ENCODE measurements at places on chromosomes 13 and 19. TPM values are rescaled to one million over a fixed set of nuclear protein-coding genes. Genes with fewer than 3 reads are reported as not detected.

GRCh38 chr19:47239610-47240296 lies 8.8 kb upstream of the BBC3 start:
- DNase-seq = peak; percentile 65

- no peak for DNase-seq
Measured at GRCh38 chr13:20719783-20720182, 16.3 kb downstream of the IL17D start.

GRCh38 chr19:16951529-16951928 lies 62.7 kb downstream of the F2RL3 start:
- no peak for DNase-seq

- DNase-seq = no peak
Measured at GRCh38 chr19:48991011-48991609, 2.0 kb downstream of the GYS1 start.

DNA sequence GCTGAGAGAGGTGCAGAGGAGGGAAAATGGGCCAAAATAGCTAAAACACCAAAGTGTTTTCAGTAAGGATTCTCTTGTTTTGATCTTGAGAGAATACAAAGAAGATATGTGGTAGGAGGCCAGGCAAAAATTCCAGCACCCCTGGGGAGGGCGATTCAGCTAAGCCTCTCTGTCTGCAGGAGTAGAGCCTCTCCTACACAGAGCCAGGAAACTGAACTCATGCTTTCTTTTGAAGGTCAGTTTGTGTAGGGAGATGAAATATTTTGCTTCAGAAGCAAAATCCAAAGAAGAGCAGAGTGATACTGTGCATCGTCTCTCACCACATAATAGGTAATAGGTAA lies 565.0 kb downstream of the FGF9 start:
- DNase-seq = no peak

- DNase-seq = no peak
Measured at GRCh38 chr13:100559886-100560285, 28.7 kb downstream of the GGACT start.

DNA sequence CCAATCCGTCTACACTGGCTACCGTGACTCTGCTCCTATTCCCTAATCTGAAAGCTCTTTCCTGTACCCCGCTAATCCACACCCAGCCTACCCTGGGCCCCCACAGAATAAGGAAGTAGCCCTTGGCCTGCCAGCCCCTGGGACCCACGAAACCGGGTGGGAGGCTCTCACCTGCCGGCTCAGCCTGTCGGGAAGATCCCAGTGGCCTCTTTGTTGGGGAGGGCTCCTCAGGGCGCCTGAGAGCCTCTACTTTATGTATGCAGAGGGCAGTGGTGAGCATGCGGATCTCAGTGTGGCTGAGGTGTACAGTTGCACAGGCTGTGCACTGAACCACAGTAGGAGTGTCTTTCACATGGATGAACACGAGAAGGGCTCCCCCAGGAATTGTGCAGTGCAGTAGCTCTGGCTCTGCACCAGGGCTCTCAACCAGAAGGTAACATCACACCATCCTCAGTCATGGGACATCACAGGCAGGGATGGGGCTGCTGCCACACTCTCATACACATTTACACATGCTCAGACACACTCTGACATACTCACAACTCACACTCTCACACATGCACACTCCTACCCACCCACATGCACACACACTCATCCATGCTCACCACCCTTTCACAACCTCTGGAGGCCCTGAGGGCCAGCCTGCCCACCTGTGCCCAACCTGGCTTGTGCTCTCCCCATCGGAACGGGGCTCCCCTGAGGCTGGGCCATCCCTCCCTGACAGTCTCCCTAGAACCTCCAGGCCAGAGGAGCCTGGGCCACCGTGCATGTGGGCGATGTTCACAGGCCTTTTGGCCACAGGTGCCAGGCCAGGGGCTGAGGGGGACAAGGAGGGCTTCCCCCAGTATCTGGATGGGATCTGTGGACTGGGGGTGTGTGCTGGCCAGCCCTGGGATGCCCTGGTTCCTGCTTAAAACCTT lies 135.0 kb downstream of the URI1 start:
- peak; percentile 21 for DNase-seq

DNA sequence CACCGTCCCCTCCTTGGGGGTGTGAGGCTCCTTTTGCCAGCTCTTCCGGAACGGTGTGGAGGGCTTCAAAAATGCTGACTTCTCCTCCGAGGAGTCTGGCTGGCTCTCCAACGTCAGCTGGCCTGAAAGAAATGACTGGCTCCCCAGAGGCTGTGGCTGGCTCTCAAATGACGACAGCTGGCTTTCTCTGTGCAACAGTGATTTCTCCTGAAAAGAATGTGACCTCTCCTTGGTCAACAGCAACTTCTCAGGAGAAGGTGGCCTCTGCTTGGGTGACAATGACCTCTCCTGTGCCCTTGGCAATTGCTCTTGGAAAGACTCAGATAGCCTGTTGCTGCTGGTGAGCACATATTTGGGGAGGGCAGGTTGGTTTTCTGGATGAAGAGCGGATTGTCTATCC lies 29.2 kb downstream of the ONECUT3 start:
- no peak for DNase-seq

DNA sequence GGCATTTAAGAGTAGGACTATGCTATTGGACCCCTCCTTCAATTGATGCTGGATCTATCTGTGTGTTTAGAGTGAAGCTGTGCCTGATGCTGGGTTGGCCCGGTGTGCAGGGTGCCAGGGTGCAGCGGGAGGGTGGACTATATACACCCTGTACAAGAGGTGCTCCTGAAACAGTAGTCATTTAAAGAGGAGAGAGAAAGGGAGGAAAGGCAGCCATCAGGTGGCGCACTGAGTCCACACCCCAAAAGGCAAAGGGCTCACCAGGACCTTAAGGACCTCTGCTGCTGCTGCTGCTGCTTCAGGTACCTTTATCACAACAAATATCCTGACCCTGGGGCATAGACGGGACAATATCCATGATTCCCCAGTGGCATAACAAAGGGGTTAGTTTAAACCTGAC lies 39.4 kb downstream of the ZNF136 start:
- no peak for DNase-seq

- no peak for DNase-seq
Measured at GRCh38 chr19:5795382-5795919, 4.5 kb upstream of the DUS3L start.

DNA sequence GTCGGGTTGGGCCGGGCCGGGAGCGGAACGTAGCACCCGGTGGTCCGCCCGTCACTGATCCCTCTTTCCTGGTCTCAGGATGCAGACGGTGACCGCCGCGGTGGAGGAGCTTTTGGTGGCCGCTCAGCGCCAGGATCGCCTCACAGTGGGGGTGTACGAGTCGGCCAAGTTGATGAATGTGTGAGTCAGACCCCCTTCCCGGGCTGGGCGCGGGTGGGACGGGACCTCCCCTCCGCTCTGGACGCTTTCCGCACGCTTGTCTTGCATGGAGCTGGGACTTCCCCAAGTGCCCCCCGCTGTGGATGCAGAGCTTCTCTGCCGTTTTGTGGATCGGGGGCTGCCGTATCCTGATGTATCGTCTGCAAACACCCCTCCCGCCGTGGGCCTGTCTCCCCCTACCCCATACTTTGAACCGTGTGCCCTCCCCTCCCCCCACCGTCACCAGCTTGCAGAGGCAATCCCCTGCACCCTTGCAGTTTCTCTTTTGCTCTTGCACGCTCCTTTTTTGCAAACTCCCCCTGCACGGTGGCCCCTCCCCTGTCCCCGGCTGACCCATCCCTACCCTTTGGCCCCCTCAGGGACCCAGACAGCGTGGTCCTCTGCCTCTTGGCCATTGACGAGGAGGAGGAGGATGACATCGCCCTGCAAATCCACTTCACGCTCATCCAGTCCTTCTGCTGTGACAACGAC lies 669 bp downstream of the GADD45B start:
- peak; percentile 61 for DNase-seq

- DNase-seq = no peak
Measured at GRCh38 chr19:39641773-39642172, 13.9 kb upstream of the LGALS16 start.

DNA sequence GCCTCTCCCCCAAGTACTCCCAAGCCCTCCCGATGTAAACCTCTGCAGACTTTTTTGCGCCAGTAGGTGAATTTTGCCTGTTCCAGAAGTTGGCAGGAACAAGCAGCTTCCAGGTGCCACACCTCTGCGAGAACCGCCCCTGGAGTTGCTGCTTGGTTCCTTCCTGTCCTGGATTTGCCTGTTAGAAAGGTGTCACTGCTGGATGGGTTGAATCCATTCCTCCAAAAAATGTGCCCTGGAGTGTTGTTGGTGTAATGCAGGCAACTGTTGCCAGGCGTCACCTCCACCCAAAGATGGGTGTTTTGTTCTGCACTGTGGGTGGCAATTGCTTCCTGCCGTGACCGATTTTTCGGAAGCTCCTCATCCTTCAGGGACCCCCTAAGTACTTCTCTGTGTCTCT lies 5.7 kb downstream of the PGPEP1 start:
- DNase-seq = no peak

DNA sequence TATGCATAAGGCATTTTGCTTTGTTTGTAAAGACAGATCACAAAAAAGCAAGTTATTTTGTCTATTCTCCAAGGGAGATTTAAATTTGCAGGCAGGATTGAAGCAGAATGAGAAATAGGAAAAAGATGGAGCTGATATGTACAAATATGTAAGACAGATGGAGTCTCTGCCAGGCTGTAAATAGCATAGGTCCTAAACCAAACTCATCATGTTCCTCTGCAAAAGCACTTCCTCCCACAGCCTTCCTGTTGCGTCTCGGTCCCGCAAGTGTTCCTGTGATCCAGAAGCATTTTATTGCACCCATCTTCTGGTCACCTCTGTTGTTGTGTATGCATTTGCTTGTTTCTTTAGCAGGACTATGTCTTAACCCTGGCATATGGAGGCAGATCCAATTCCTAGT lies 95.7 kb upstream of the CLDN10 start:
- DNase-seq = no peak

DNA sequence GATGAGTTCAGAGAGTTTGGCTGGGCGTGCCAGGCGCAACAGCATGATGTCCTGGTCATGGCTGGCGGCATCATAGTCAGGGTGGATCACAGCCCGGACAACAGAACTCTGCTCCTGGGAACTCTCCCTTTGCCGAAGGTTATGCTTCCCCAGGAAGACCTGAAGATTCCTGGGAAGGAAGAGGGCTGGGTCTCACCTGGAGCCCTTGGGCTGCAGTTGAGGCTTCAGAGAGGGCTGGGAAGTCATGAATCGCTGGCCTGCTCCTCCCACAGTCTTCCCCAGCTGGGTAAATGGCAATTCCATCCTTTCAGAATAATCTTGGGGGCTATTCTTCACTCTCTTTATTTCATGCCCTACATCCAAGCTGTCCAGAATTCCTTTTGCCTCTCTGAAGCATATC lies 6.0 kb downstream of the KLK6 start:
- DNase-seq = no peak

GRCh38 chr13:21123956-21124355 lies 52.4 kb downstream of the SKA3 start:
- no peak for DNase-seq

- no peak for DNase-seq
Measured at GRCh38 chr13:96229356-96229755, 139.4 kb downstream of the HS6ST3 start.

GRCh38 chr13:28550091-28550490 lies 55.2 kb upstream of the FLT1 start:
- no peak for DNase-seq

- peak; percentile 8 for DNase-seq
Measured at GRCh38 chr19:8329996-8330395, 8.7 kb downstream of the RPS28 start.

- DNase-seq = peak; percentile 88
Measured at GRCh38 chr19:40610396-40611064, 9.4 kb downstream of the LTBP4 start.

DNA sequence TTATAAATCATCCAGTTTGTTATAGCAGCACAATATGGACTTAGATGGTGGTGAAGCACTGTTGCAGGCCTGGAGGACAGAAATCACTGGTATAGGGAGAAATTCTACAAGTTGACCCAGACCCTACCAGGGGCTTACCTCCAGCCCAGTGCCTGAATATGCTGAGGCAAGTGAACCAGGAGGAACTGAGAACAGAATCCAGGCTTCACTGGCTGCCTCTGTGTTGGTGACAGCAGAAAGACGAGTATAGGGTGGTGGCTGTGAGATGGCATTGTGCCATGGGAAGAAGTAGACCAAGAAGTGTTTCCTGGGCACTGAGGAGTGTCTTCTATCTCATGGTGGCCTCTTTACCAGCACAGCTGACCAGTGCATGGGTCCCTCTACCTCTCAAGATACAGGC lies 15.9 kb upstream of the EID2 start:
- no peak for DNase-seq

- no peak for DNase-seq
Measured at GRCh38 chr13:71597150-71597549, 269.9 kb downstream of the DACH1 start.

- no peak for DNase-seq
Measured at GRCh38 chr13:26541041-26541440, 16.4 kb upstream of the WASF3 start.

DNA sequence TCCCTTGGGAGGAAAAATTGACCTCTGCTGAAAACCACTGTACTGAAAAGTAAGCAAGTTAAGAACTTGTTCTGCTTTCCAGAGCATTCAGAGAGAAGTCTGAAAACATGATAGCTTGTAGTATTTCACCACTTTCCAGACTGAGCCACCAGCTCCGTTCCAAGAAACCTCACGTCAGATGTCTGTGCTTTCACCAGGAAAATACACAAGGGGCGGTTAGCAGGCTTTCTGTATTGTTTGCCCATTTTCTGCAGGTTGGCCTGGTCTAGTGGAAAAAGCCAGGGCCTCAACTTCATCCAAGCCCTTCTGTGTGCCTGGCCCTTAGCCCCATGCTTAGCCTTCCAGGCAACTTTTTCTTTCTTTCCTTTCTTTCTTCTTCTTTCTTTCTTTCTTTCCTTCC lies 36.4 kb downstream of the RXFP2 start:
- peak; percentile 50 for DNase-seq

DNA sequence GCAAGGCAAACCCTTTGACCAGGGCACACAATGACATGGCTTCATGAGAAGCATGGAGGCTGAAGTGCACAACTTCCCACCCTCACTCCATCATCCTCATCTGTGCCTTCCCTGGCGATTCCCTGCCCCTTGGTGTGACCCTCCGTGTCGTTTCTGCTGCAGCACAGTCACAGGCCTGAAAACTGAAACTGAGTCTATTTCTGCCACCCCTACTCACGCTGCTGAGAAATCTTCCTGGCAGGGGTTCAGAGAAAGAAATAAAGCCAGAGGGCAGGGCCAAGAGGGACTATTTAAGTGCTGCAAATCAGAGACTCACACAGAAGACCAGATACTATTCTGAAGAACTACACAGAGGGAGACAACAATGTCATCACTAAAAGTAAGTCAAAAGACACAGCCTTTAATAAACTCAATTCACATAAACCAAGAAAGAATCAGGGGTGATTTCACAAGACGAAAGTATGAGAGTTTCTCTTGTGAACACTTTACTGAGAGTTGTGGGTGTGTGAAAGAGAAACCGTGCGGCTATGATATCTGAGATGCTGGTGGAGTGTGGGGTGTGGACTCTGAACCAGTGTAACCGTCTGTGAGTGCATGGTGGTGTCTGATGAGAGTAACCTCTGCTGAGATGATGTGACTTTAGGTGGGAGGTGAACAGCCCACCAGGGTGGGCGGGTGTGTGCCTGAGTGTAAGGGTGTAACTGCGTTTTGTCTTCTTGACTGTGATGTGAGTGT lies 23.5 kb downstream of the LGALS16 start:
- peak; percentile 60 for DNase-seq

The ACP7 gene
- not detected for polyA plus RNA-seq

The LGALS4 gene
- 0.53 TPM for polyA plus RNA-seq

The KBTBD6 gene
- 2.0 TPM for polyA plus RNA-seq

The DMPK gene
- polyA plus RNA-seq = 77.7 TPM

The CEACAM19 gene
- 3.9 TPM for polyA plus RNA-seq

The ZNF723 gene
- polyA plus RNA-seq = not detected

The STOML3 gene
- polyA plus RNA-seq = not detected

The ZBTB32 gene
- polyA plus RNA-seq = 0.08 TPM
